Fibroblast of villous mesenchyme (primary cell): ENCODE measurements at places on chromosomes 4 and X. TPM values are rescaled to one million over a fixed set of nuclear protein-coding genes. Genes with fewer than 3 reads are reported as not detected.

COL4A6 gene
- 0.32 and 1.7 TPM in 2 replicates for total RNA-seq

MAOB gene
- total RNA-seq, result under 0.01 and 0.43 TPM in 2 replicates

HADH gene
- 9.3 and 11.2 TPM in 2 replicates for total RNA-seq

CLCN4 gene
- 1.3 and 2.3 TPM in 2 replicates for total RNA-seq
